Glutamatergic neuron (in vitro differentiated cells): ENCODE measurements at places on chromosomes 5 and 9.

- no peak overlapping the region for H3K27ac ChIP-seq
- H3K27me3 ChIP-seq, result no peaks in the 10 kb centered on the region
- H3K4me1 ChIP-seq, result no peaks in the 10 kb centered on the region
Observed at GRCh38 chr9:97954550-97954989, 16.6 kb upstream of the HEMGN start.

GRCh38 chr5:18314192-18314778 lies 680.0 kb downstream of the TAF11L14 start:
- H3K36me3 ChIP-seq, result peaks cover 6% of the 10 kb centered on the region
- no peak for DNase-seq
- H3K4me3 ChIP-seq, result no peak overlapping the region
- H3K4me1 ChIP-seq, result peaks cover 3% of the 10 kb centered on the region
- no peaks in the 10 kb centered on the region for H3K27me3 ChIP-seq
- H3K27ac ChIP-seq, result no peak overlapping the region

- no peak overlapping the region for H3K27ac ChIP-seq
- H3K36me3 ChIP-seq, result no peaks in the 10 kb centered on the region
- peaks cover 3% of the 10 kb centered on the region for H3K27me3 ChIP-seq
- peaks cover 5% of the 10 kb centered on the region for H3K4me1 ChIP-seq
- no peak for DNase-seq
Observed at GRCh38 chr9:133998915-133999595, 6.9 kb upstream of the VAV2 start.

GRCh38 chr5:39207345-39208045 lies 11.9 kb downstream of the FYB1 start:
- H3K36me3 ChIP-seq, result no peaks in the 10 kb centered on the region
- H3K27me3 ChIP-seq, result peaks cover 4% of the 10 kb centered on the region
- H3K27ac ChIP-seq, result no peak overlapping the region

GRCh38 chr5:172150514-172151425 lies 37.3 kb downstream of the STK10 start:
- H3K27ac ChIP-seq, result no peak overlapping the region
- no peak for DNase-seq
- H3K4me3 ChIP-seq, result no peak overlapping the region
- H3K4me1 ChIP-seq, result peaks cover 20% of the 10 kb centered on the region

- peaks cover 23% of the 10 kb centered on the region for H3K36me3 ChIP-seq
- peaks cover 1% of the 10 kb centered on the region for H3K27me3 ChIP-seq
- H3K4me1 ChIP-seq, result no peaks in the 10 kb centered on the region
- no peak overlapping the region for H3K27ac ChIP-seq
Observed at GRCh38 chr5:142342128-142342981, 17.5 kb upstream of the SPRY4 start.

DNA sequence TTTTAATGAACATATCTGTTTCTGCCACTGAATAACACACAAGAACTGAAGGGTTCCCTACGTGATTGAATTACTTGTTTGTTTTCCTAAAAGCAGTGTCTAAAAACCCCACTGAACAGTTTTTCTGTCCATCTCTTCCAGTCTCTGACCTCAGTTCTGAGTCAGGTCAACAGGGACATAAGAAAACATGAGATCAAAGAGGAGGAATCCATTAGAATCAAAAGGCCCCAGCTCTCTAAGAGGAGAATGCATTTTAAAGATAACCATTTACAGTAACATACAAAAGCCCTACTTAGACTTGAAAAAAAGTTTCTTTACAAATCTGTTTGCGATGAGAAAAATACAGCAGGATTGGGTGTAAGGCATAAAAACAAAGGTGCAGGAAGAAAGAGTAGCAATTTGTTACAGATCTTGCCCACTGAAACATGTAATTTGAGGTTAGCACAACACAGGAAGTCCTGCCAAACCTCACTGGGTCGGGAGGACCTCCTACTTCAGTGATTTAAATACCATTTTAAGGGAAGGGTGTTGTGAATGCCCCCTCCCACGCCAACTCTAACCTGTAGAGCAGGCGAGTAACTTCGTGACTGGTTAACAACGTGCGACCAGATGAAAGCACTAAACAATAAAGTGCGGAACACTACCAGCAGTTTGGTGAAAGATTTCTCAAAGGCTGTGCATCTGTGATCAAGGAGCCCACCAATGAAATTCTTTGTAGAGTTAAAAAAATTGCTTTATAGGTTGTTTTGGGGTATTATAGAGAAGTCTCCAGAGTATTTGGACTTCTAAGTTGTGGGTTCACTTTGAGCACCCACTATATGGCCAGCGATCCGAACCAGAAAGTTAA lies 1.3 kb downstream of the QSOX2 start:
- peak overlapping the region; percentile 85 for H3K27ac ChIP-seq
- H3K4me1 ChIP-seq, result peaks cover 47% of the 10 kb centered on the region
- peak overlapping the region; percentile 95 for H3K4me3 ChIP-seq
- H3K27me3 ChIP-seq, result peaks cover 11% of the 10 kb centered on the region
- DNase-seq, result no peak

- H3K4me1 ChIP-seq, result peaks cover 6% of the 10 kb centered on the region
- H3K36me3 ChIP-seq, result no peaks in the 10 kb centered on the region
- H3K27ac ChIP-seq, result no peak overlapping the region
- no peak overlapping the region for H3K4me3 ChIP-seq
- no peak for DNase-seq
Observed at GRCh38 chr9:2229109-2229721, 214.1 kb downstream of the SMARCA2 start.

GRCh38 chr5:176612855-176613254 lies 2.9 kb upstream of the GPRIN1 start:
- H3K27me3 ChIP-seq, result peaks cover 14% of the 10 kb centered on the region
- H3K27ac ChIP-seq, result no peak overlapping the region
- DNase-seq, result no peak

DNA sequence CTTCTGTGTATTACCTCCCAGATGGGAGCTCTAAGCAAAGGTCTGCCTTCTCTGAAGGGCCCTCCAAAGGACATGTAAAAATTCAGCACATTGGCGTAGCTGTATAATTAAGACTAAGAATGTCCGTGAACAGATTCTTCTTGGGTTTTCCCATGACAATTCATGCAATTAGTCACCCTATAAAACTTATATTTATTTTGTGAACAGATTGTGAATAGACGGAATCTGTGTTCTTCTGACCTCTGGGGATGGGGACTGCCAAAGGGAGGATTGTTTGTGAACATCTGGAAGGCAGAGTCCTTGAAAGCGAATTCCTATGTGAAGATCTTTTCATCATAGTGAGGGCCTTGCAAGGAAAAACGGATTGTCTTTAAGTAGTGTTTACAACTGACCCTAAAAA lies 111.3 kb downstream of the EGFLAM start:
- no peaks in the 10 kb centered on the region for H3K36me3 ChIP-seq
- H3K4me3 ChIP-seq, result no peak overlapping the region
- H3K27ac ChIP-seq, result no peak overlapping the region

DNA sequence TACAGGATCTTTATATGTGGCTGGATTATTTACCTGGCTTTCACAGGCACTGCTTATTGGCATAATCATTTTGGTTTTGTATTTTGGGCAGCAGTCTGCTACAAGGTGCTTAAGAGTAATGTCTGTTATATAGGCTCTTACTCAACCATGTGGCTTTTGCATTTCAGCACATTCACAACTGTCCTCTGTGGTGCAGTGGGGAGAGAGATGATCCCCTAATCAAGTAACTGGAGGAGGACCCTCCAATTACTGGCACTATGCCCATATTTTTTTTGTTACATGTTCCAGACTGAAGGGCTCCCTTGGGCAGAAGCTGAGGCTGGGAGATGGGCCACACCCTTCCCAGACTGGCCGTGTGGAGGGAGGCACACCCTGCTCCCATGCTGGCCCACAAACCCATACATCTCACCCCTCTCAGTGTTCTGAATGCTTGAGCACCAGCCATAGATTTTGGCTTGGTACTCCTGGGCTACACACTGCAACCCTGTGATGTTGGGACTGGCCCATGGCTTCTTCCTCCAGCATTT lies 173.5 kb downstream of the FAM174A start:
- H3K4me1 ChIP-seq, result peaks cover 2% of the 10 kb centered on the region
- DNase-seq, result no peak
- no peaks in the 10 kb centered on the region for H3K27me3 ChIP-seq
- H3K27ac ChIP-seq, result no peak overlapping the region
- no peak overlapping the region for H3K4me3 ChIP-seq

DNA sequence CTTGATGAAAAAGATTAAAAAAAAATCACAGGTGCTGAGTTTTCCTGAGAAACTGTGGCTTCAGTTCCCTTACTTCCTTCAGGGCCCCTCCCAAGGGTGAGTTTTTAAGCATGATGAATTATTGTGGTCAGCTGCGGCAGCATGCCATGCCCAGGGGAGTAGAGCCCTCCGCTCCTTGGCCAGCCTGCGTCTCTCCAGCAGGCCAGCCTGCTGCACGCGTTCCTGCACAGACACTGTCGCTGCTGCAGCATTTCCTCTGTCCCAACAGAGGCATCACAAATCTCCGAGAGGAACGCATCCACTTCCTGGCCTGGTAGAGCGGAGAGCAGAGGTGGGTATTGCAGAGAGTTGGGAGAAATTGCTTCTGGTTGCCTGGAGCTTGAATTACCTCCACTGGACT lies 26.1 kb upstream of the GLRA1 start:
- DNase-seq, result peak; percentile 57
- no peak overlapping the region for H3K4me3 ChIP-seq
- H3K27me3 ChIP-seq, result peaks cover 1% of the 10 kb centered on the region
- H3K36me3 ChIP-seq, result no peaks in the 10 kb centered on the region
- peaks cover 28% of the 10 kb centered on the region for H3K4me1 ChIP-seq

DNA sequence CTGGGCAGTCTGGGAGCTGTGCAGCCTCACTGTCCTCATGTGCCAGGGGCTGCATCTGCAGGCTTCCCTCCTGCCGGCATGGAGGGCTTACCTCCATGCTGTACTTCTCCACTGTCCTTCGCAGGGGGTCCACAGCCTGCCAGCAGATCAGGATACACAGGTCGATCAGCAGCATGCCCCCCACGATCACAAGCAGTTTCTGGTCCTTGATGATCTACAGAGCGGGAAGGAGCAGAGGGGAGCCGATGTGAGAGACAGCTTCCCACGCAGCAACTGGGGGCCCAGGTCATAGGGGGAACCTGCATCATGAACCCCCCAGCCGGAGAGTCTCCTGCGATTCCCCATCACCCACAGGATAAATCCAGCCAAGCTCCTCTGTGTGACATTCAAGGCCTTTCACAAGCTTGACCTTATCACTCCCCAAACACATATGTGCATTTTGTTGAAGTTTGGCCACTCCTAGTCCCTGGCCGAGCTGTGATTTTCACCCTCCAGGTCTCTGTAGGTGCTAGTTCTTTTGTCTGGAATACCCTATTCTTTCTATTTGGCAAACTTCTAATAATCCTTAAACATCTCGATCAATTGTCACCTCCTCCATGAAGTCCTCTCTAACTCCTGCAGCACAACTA lies 107.3 kb upstream of the TBC1D2 start:
- no peak overlapping the region for H3K27ac ChIP-seq
- DNase-seq, result no peak
- peaks cover 29% of the 10 kb centered on the region for H3K36me3 ChIP-seq
- peaks cover 29% of the 10 kb centered on the region for H3K4me1 ChIP-seq
- H3K27me3 ChIP-seq, result peaks cover 9% of the 10 kb centered on the region
